ENCODE measurements at places on chromosomes 11 and 22.

- ATAC-seq: peak; percentile 52
Measured at GRCh38 chr22:44363013-44363979, 50.5 kb upstream of the SHISAL1 start.

DNA sequence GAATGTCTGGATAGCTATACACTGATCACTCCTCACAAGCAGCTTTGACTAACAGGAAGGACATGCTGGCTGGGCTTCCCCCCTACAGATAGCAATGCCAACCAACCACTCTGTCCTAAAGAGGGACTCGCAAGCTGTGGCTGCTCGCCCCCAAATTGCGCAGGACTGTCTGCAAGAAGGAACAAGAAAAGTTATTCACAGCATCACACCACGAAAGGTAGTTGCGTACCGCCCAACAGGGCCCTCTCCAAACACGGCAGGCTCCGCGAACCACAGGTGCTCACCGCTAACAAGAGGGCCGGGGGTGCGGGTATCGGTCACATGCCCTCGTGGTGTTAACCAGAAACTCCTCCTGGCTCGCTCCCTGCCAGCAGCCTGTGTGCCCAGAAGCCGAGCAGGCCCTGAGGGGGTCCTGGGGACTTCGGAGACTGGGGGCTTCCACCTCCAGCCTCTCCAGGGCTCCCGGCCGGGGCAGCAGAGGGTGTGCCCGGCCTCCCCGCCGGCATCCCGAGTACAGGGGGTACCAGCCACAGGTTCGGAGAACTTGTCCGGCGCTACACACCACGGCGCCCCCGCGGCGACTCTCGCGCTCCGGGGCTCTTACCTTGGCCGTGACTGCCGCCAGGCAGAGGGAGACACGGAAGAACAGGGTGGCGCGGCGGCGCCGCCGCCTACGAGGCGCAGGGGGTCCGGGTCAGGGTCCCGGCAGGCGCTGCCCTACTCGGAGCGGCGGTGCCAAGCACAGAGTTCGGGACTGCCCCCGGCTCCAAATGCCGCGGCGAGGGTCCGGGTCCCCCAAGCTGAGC, 682 bp downstream of the LARGE1 start:
- ATAC-seq: no peak

DNA sequence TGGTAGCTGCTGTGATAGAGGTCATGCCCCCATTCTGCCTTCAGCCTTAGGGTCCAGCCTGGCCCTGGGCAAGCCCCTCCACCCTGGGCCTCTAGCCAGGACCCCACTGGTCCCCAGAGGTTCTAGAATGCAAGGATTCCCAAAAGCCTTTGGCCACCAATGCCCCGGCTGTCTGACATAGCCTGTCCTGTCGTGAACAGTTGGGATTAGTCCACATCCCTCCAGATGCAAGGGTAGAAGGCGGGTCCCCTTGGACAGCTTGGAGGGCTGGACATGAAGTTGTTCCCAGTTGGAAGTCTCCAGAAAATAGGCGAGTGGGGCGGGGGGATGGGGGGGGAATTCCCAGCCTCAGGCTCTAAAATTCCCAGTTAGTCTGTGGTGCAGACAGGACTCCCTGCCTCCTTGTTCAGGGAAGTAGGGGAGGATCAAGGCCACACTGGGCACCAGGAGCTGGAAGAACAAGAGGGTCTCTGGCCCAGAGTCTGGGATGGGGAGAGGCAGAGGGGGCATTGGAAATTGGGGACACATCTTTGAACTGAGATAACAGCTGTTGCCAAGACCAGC, 5.2 kb upstream of the ADORA2A start:
- ATAC-seq: no peak

GRCh38 chr22:47288680-47289079, 526.2 kb downstream of the TBC1D22A start:
- ATAC-seq: no peak

GRCh38 chr11:95505927-95506426, 275.0 kb upstream of the SESN3 start:
- ATAC-seq: no peak

GRCh38 chr11:134124660-134125451, 56.0 kb downstream of the JAM3 start:
- peak; percentile 52 for ATAC-seq

DNA sequence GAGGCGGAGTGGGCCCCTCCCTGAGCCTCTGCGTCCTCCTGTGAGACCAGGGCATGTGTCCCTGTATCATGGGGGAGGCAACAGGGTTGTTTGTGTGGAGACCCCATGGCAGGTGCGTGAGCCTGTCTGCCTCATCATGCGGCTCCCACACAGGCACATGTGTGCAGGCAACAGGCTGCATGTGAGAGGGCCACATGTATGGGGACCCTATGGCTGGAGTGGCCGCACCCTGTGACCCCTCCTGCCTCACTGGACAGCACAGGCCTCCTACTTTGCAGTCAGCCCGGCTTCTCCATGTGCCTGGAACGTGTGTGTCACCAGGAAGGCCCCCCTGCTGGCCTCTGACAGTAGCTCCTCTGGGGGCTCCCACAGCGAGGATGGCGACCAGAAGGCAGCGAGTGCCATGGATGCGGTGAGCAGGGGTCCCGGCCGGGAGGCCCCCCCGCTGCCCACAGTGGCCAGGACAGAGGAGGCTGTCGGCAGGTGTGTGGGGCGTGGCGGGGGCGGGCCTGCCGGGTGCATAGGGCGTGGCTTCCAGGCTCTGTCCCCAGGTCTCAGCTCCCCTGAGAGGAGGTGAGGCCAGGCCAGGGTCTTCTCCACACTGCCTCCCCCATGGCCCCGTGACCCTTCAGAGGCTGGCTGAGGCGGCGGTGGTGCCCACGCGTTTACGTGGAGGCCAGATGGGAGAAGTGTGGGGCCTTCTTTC, 34.1 kb downstream of the SBF1 start:
- no peak for ATAC-seq

DNA sequence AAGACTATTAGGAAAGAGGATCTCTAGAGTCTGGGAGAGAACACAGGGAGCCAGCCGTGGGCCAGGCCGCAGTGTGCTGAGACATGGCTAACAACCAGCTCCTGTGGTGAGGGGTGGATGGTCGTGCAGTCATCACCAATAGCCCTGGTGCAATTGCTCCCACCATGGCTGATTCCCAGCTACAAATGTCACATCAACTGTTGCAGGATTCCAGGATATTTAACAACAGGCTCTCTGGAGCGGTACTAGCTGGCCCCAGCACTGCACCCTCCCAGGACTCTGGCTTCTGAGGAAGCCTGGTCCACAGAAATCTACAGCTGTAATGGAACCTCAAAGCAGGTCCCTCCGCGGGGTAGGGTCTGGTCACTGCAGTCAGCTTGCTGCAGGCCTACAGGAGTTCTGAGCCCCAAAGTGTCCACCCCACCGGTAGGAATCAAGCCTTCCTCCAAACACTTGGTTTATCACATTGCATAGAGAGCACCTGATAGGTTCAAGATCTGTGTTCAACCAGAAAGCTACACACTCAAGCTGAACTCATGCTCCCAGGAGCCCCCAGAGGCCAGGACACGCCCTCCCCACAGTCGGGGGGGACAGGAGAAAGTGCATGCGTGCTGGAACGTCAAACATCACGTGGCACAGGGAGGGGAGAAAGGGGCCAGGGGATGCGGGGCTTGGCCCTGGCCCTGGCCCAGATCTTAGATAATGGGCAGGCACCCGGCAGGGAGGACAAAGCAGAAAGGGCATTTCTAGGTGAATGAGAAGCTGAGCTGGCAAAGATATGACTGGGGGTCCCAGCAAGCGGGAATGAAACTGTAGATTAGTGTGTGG, 609.0 kb downstream of the TBC1D22A start:
- no peak for ATAC-seq

DNA sequence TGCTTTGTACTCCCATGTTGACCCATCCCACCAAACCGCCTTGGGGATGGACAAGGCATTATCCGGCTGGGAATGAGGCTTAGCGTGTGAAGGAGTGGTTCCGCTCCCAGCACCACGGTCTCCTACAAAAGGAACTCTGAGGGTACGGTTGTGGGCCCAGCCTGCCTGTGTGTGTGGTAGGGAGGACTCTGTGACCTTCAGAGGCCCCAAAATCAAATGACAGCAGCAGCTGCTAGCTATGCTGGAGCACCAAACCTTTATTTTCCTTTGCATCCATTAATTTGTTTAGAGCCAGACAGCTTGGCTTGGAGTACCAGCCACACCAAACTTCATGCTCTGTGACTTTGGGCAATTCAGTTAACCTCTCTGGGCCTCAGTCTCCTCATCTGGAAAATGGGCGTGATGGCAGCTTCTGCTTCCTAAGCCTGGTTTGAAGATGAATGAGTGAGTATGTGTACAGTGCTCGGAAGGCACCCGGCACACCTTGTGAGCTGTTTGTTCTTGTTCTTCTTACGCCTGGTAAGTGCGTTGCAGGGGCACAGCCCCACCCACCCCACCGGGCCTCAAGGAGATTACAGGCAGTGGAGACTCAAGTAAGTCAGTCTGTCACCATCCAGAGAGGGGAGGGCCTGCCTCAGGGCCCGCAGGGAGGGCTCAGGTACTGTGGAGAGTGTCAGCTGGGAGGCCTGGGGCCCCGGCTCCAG, 25.3 kb downstream of the MB start:
- ATAC-seq: peak; percentile 55

DNA sequence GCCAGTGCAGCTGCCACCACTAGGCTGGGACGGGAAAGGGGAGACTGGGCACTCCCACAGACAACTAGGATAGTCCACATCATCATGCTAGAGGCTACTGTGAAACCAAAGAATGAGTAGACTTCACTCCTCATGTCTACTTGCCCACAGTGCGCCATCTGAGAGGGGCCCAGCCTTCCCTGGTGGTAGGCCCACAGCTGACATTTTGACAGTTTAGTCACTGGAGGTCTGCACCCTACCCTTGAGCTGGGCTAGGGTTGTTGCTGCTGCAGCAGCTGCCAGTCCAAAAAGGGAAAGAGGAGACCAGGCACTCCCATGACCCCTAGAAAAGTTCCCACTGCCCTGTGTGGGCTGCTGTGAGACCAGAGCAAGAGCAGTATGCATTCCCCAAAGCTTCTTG, 141.2 kb downstream of the DLG2 start:
- no peak for ATAC-seq

DNA sequence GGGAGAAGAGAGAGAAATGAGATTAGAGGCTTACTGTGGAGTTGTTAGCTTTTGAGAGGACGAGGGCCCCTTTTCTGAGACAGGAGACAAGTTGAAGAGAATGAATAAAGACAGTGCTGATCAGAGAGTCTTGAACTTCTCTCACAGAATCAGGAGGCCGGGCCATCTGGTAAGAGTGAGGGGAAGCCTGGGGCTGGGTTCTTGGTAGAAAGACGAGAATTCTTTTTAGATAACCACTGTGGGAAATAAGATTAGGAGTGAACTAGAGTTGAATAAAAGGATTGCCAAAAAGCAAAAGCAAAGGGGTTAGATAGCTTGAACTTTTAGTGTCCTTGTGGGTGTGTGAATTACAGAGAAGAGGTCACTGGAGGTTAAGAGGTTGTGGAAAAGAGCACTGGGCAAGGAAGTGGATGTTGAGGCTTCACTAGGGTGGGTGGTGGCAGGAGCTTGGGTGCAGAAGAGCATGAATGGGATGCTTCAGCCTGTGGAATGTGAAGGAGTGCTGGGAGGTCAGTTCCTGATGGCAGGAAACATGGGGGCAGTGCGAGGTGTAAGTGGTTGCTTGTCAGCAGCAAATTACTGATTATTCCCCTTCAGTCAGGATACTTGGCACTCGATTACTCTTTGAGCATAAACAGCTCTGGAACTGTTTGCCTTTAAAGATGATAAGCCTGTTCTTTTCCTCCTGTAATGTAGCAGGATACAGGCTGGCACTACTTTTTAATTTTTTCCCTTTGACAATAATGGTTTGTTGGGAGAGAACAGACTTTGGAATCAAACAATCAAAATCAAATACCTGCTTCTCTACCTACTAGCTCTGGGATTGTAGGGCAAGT, 98.3 kb downstream of the ARHGAP42 start:
- no peak for ATAC-seq

DNA sequence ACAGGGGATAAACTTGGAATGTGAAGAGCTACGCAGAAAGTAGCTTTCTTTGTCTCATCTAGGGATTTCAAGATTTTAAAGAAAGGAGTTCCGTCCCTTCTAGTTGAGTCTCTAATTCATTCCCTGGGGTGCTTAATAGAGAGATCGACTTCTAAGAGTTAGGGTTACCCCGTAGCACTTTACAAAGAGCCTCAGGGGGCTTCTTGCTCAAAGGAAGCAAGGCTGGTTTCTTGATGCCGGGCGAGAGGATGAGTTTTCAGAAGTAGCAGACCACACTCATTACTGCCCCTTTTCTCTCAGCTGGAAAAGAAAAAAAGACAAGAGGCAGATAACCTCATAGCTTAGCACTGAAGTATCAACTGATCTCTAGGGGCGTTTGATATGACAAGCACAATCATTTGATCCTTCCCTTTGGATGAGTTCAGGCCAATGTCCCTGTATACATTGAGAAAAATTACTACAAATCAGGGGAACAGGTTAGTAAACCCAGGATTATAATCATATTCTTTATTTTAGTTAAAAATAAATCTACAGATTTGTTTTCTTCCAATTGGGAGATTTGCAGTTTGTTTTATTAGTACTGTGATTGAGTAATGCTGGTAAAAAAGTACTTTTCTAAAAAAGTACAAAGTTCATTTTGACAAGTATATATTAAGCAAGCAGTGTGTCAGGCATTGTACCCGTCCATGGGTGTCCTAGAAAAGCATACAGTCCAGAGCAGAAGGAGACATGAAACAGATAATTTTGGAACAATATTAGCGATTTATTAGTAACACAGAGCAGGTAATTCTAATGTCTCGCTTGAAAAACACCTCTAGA, 18.7 kb downstream of the ELMOD1 start:
- no peak for ATAC-seq

- no peak for ATAC-seq
Measured at GRCh38 chr11:7089328-7090251, 792 bp downstream of the RBMXL2 start.

DNA sequence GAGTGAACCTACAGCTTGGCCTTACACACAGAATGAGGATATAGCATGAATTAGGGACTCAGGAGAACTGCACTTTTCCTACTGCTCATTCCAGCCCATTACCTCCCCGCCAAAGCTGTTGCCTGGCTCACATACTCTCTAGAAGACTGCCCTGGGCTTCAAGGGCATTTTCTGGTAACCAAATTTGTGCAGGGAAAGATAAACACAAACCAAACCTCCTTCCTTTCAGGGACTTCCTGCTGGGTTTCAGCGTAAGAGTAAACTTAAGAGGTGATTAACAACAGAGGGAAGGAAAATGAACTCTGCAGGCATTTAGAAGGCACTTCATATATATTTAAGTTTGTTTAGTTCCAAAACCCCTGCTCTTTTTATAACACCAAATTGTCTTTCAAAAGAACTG, 194.9 kb downstream of the SWAP70 start:
- ATAC-seq: no peak

- ATAC-seq: no peak
Measured at GRCh38 chr11:47351156-47352126, 1.1 kb downstream of the MYBPC3 start.

DNA sequence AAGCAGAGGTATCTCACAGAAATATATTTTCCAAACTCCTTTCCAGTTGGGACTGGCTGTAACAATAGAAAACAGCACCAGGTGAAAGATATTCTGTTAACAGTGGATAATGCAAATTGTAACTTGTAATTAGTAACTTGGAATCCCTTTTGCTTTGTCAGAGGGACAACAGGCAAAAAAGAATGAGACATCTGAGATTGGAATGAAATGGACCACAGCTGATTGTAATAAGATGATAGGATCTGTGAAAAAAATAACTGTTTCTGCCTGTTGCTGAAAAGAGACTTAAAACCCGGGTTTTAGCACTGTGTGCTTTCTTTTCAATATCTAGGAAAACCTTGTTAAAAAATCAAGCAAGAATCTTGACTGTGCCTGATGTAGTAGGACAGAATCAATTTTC, 655.7 kb downstream of the METTL15 start:
- no peak for ATAC-seq
